ENCODE measurements at places on chromosomes 7 and 10. TPM values are rescaled to one million over a fixed set of nuclear protein-coding genes. Genes with fewer than 3 reads are reported as not detected.
A peak's percentile ranks its signal among the peaks of the same experiment; 100 is the strongest.

DNA sequence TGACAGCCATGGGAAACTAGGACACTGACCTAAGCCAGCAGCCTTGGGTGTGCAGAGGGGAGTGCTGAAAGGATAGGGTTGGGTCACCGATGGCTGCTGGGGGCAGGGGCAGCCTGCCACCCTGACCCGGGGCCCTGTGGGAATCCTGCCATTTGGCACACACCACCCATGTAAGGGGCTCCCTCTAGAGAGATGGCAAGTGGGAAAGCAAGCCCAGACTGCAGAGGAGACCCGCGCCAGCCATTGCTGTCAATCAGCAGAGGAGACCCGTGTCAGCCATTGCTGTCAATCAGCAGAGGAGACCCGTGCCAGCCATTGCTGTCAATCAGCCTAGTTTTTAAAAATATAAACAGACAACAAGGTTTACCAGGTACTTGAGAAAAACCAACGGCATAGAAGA lies 27.4 kb upstream of the PRKAG2 start:
- no peak for DNase-seq

- no peak for DNase-seq
Measured at GRCh38 chr10:86856156-86856555, 99.7 kb downstream of the BMPR1A start.

MYH16 gene
- total RNA-seq: 0.34 TPM

GRCh38 chr7:105932835-105933477 lies 30.1 kb upstream of the CDHR3 start:
- DNase-seq: peak; percentile 87

DNA sequence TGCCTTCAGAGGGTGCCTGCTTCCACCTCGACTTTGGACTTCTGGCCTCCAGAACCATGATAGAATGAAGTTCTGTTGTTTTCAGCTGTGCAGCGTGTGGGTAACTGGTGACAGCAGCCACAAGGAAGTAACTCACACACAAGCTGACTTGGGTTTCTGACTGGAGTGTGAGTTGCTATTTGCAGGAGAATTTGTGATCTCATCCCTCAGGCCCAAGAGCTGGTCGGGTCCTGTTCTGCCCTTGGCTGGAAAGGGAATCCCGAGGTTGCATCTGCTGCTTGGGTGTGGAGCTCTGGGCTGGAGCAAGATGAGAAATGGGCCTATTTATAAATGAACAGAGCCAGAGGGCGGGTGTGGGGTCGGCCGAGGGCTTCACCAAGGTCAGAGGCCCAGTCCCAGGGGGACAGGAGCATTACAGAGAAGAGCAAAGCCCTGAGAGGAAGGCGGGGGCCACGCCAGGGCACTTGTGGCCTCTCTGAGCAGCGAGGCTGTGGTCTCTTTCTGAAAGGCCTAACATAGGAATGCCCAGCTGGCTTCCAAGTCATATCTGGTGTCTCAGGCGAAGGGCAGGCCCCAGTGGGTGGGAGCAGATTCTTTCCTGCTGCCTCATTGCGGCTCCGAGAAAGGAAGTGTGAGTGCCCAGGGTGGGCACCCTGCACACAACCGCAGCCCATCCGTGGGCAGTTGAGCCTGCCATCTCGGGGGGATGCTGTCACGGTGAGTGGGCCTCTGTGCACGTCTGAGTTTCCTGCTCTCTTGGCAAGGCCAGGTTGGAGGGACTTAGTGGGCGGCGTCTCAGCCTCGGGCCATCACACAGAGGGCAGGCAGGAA lies 26.5 kb upstream of the C10orf71 start:
- DNase-seq: peak; percentile 21

DNA sequence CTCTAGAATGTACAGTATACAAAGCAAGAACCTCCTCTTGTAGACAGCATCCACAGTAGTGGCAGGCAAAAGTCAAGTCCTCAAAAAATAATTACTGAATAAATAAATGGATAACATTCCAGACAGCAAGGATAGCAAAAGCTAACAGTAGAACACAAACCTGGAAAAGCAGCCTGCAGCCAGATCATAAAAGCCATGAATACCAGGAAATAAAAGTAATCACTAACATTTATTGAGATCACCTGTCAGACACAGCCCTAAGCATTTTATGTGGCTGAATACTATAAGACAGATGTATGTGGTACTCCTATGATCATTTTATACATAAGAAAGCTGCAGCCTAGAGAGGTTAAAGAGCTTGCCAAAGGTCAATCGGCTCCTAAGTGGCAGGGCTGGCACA lies 34.0 kb downstream of the CUL2 start:
- DNase-seq: no peak

- no peak for DNase-seq
Measured at GRCh38 chr7:128792471-128793180, 858 bp downstream of the CCDC136 start.

PPP1R17 gene
- total RNA-seq: not detected

DNA sequence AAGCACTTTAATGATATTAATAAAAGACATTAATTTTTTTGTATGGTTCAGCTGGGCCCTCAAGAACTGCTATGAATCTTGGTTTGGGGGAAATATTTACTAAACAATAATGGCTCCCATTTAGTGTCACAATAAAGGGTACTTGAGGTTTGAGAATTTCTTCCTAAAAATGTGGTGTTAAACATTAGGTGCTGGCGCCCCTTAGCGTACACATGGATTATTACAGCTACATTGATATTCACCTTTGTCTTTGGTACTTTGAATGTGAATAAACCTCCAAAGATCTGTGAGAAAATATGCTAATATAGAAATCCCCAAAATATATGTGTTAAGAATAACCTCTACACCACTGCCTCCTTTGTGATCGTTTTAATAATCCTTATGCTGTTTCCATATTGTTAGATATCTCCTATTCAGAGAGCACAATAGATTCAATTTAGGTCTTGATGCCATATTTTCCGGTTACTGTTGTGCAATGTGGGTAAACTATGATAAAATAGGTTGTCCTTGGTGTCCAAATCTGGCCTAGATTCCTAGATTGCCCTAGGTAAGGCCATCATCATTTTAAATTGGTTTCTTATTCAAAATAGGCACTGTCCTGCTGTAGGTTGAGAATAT lies 161.8 kb upstream of the CACNA2D1 start:
- DNase-seq: peak; percentile 23

DNA sequence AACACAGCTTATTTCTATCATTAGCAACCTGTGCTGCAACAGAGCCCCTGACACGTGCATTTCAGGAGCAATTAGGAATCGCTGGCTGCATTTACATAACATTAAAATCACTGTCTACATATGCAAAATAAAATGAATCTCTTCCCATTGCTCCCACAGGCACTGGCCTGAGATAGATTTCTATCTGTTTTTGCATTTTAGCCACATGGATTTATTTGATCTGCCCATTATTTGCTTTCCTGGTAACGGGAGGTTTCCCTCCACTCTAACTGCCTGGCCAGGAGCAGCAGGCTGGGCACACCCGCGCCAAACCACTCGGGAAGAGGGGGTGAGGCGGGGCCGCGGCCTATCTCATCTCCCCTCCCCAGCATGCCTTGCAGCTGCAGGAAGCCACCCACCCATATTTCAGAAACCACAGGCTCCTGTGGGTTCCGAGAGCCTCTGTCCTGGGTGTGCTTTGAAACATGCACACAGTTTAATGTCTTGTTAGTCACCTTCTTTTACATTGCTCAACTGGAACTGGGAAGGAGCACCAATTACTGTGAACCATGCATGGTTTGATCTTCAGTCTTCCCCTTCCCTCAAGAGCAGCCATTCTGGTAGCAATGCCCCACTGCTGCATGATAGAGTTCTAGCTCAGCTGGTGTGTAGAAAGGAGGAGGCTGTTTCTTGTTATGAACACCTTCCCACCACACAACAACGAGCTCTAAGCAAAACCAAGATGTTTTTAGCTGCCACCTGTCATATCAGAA lies 37.7 kb upstream of the IKZF1 start:
- DNase-seq: no peak

DNA sequence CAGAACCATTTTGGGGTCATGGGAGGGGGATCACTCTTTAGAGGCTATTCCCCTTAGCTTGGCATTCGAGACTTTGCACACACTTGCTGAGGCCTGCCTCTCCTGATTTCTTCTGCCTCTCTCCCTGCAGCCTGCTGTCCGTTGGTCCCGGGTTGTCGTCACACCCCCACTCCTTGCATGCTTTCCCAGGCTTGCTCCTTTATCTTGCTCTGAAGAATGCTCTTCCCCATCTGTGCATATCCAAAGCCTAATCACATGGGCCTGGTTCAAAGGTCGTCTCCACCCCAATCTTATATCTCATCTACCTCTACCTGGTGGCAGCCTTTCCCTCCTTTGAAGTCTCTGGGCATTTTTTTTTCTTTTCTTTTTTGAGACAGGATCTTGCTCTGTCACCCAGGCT lies 24.3 kb upstream of the EMX2 start:
- DNase-seq: no peak

- DNase-seq: peak; percentile 3
Measured at GRCh38 chr7:97075928-97076327, 41.6 kb upstream of the SDHAF3 start.

OAT gene
- 94.3 TPM for total RNA-seq

DNA sequence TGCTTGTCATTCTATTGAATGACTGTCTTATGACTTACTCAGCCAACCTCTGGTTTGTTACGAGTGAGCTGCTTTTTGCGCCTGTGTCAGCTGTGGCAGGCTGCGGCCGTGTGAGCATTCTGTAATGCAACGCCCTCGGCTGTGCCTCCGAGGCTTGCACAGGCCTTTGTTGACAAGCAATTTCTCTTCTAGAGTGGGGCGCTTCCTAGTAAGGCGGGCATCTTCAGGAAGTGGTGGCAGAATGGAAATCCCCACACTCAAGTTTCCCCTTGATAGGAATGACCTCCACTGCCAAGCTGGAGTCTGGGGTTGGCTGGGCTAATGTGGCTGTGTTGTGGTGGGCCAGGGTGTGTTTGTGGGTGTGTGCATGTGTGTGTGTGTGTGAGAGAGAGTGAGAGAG lies 20.2 kb upstream of the TMEM178B start:
- peak; percentile 83 for DNase-seq

- no peak for DNase-seq
Measured at GRCh38 chr10:52918714-52919305, 146.2 kb upstream of the MBL2 start.

CYP2E1 gene
- total RNA-seq: not detected

CRHR2 gene
- not detected for total RNA-seq

DNA sequence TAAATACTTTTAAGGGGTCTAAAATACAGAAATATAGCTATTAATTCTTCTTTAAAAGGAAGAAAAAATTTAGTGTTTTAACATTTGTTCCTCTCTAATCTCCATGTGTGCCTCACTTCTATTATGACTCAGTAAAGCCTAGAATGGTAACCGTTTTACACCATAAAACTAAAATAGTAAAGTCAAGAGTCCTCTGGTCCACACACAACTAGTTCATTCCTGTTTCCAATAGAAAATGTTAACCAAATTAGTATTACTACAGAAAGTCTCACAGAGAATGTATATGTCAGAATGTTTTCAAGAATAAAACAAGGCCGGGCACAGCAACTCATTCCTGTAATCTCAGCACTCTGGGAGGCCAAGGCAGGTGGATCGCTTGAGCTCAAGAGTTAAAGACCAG lies 55.8 kb downstream of the CNOT4 start:
- no peak for DNase-seq

COL26A1 gene
- 0.12 TPM for total RNA-seq

DNA sequence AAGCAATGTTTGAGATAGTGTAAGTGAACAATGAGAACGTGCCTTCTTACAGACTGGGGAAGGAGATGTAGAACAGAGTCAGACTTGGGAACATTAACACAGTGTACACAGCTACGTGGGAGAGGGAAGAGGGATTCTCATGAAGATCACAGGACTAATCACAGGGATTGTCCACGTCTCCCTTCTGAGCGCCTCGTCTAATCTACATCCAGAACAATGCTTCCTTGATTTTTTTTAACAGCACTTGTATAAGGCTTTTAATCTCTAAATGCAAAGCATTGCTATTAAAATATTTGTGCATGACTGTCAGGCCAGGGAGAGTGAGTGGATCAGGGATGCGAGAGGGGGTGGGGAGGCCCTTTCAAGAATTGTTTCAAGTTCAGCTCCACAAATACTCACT lies 62.7 kb downstream of the MET start:
- DNase-seq: no peak

- DNase-seq: no peak
Measured at GRCh38 chr7:131546583-131547141, 9.8 kb downstream of the PODXL start.

GRCh38 chr10:3747248-3747960 lies 37.6 kb downstream of the KLF6 start:
- DNase-seq: no peak

DNA sequence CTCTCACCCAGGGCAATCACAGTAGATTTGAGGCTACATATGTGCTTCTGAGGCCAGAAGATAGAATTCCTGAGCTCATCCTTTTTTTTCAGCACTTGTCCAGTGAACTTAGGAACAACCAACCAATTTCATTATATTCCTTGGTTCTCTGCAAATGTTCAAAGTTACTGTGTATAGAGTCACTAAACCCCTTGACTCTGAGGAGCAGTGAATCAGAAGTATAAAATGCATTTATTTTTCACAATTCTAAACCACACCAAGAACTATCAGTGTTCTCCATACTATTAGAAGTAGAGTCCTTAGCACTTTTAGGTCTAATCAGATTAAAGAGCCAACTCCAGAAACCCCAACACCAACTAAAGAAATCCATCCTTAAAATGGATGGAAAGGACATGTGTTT lies 19.6 kb upstream of the PAPSS2 start:
- no peak for DNase-seq

OR2A12 gene
- not detected for total RNA-seq

DNA sequence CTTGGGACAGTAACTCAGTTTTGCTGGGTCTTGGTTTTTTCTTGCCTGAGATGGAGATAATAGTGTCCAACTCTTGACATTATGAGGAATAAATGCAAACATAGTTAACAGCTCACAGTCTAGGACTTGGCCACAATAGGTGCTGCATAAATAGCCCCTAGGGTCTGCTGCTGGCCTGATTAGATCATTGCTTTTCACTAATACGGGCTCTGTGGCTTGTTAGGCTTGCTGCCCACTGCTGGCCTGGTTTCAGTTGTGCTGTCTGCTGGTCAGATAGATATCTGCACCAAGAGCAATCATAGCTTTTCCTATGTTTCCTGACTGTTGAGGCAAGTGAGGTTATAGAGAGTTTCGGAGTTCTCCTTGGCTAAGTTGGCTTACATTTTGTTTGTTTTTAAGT lies 246.1 kb downstream of the DNAJB9 start:
- DNase-seq: no peak

GRCh38 chr7:88090671-88091070 lies 129.2 kb downstream of the SRI start:
- no peak for DNase-seq

CYP3A4 gene
- total RNA-seq: 0.05 TPM

- peak; percentile 28 for DNase-seq
Measured at GRCh38 chr10:21726601-21727225, 192.7 kb downstream of the MLLT10 start.
